Smooth muscle cell of the brain vasculature (primary cell): ENCODE measurements at places on chromosomes 12 and 14.
A peak's percentile ranks its signal among the peaks of the same experiment; 100 is the strongest.

GRCh38 chr12:110689281-110690126 lies 589 bp upstream of the HVCN1 start:
- no peak for DNase-seq

DNA sequence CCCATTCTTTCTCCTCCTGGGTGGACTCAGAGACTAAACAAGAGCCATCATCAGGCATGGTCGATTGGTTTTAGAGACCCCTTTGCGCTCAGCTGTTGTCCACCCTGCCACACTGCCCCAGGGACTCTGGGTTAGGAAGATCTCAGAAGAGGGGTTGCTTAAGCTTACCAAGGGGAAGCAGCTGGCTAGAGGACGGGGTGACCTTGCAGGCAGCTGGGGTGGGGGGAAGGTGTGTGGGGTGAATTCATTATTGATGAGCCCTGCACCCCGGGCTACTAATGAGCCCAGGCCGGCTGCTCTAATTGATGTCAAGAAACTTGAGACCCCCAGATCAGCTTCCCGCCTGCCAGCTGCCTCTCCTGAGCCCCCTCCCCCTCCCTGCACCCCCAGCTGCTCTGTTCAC lies 8.7 kb upstream of the ZNF385A start:
- DNase-seq, result no peak

GRCh38 chr12:117367006-117367638 lies 5.7 kb upstream of the NOS1 start:
- peak; percentile 31 for DNase-seq

GRCh38 chr12:96409731-96410130 lies 9.5 kb upstream of the CDK17 start:
- no peak for DNase-seq

DNA sequence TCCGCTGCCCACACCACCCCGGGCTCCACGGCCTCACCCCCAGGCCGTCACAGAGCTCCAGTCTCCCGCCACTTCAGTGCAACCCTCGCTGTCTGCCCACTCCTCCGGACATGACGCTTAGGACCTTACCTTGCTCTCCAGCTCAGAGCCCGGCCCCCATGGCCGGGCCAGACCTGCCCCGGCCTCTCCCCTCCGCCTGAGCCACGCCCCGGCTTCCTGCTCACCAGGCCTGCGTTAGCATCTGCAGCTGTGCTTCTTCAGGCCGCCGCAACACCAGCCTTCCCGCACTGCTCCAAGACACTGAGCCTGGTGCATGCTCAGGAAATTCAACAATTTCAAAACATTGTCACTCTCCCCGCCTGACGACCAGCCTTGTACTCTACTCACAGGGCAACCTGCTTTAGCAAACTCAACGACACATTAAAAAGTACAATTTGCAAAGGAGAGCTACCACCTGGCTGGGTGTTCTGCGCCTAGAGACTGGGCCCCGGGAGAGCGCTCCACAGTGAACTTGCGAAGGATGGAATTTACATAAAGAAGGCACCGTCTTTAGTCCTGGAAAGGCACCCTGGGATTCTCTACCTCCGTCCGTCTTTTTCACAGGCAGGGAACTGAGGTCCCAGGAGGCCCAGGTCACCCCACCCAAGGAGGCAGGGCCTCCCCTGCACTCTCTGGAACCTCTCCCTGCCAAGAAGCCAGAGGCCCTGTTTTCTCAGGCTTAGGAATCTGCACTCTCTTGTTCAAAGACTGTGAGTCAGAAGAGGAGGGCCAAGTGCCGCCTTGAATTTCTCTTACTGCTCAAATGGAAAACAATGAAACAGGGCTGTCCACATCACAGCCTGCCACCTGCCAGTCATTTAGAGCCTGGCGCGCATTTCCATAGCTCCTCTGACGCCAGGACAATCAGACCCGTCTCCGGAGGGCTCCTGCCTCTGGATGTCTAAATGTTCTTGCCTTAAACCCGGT lies 51.3 kb downstream of the STX2 start:
- DNase-seq, result peak; percentile 37

- no peak for DNase-seq
Observed at GRCh38 chr14:105888784-105889665, 362.6 kb downstream of the TMEM121 start.
